H9 (cell line): ENCODE measurements at places on chromosomes 12 and 14.

DNA sequence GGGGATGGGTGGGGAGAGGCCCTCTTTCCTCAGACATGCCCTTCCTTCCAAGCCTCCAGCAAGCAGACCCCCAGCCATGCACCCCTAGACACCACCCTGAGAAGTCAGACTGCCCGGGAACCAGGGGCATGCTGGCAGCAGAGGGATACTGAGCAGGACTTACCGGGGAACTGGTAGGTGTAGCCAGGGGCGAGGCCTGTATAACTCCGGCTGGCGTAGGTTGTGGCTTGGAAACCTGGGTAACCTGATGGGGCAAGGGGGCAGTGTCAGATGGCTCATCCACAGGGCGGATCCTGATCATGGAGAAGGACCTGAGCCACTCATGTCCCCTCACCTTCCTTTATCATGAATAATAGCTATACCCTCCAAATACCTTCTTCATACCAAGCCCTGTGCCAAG lies 15.8 kb downstream of the MSI1 start:
- no peak for DNase-seq

DNA sequence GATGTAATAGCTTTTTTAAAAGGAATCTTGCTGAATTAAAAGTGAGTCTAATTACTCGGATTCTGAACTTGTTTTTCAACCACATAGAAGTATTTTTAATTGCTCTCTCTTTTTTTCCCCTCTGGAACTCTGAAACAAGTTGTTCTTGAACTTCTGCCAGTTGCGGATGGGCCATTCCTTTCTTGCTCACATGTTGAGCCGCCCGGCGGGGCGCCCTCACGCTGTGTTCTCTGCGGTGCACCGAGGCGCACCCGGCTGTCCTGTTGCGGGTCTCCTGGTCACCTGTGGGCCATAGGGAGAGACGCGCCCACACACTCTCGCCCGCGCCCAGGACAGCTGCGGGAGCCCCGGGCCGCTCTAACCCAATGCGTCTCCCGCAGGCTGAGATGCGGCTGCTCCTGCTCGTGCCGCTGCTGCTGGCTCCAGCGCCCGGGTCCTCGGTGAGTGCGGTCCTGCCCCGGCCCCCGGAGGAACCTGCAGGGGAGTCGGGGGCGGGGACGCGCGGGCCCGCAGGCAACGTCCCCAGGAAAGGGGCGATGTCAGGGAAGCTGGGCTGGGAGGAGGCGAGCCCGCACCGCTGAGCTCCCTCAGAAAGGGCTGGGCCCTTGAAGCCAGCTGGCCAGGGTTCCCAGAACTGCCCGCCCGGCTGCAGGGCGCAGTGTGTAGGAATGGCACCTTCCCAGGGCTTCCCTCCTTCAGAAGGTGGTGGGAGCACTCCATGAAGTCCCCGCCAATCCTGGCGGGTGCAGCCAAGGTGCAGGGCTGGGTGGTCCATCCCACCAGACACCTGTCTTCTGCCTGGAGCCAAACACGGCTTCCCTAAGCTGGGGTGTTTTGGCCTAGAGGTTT lies 2.3 kb downstream of the PAPLN start:
- peak; percentile 61 for DNase-seq

DNA sequence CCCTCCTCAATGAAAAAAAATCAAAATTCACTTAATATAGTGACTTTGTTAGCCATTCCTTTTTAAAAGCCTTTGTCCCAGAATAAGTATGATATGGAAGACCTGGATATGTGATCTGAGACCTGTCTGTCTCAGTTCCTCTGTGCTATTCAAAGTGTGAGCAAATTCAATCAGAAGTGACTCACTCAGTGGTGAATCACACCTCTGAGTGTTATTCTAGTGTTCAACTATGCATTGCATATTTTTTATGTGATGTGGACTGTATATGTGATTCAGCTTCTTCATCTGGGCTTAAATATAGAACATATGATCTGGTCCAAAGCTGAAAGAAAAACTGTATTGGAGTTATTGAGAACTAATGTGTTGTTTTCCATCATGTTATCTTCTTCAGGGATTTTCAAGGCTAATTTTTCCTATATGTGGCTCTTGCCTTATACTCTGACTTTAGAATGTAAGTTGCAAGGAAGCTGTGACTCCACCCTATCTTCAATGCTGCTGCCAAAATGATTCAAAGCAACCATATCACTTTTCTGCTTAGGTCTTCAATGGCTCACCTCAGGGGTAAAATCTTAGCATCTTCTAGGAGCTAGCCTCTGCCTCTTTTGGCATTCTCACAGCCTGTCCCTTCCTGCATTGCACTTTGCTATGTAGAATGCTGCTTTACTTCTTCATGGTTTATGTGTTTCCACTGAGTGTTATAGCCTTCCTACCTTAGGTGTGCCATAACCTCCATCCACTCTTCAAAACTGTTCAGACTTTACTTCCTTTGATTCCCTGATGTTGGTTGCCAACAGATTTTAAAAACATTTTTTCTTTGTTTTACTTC lies 169.8 kb downstream of the OTOGL start:
- no peak for DNase-seq

DNA sequence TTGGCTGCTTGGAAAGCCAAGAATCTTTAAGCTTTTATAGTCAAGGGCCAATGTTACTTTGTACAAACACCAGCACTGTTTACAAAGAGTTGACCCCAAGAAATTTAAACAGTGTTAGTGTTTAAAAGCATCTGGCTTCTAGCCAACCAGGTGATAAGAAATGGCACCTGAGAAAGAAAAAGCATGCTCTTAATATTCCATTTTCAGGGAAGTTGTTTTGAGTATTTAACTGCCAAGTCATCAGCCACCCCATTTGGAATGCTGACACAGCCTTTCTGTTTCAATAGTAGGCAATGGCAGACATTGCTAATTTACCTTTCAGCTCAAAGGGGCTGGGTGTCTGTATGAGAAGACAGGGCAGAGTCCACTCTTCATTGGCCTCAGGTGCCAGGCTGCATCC lies 3.7 kb upstream of the SLC35F4 start:
- no peak for DNase-seq

- peak; percentile 64 for DNase-seq
Measured at GRCh38 chr14:32934073-32934880, 4.4 kb upstream of the NPAS3 start.

GRCh38 chr12:17097674-17098073 lies 491.7 kb upstream of the LMO3 start:
- DNase-seq: no peak

- DNase-seq: peak; percentile 26
Measured at GRCh38 chr12:52924764-52925716, 20.2 kb upstream of the KRT8 start.

DNA sequence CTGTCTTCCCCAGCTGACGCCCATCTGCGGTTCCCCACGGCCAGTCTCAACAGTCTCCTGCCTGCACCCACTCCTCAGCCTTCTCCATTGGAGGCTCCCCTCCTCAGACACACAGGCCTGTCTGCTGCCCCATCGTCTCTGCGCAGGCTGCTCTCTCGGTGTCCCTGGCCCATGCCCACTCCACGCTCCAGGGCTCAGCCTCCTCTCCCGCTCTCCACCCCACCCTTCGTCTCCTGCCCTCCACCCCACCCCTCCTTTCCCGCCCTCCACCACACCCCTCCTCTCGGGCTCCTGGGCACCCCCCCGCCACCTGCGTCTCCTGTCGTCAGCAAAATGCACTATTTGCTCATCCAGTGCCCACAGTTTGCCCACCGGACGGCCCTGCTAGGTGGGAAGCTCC lies 119.6 kb upstream of the DIO3 start:
- no peak for DNase-seq

- DNase-seq: no peak
Measured at GRCh38 chr12:761256-761655, 8.9 kb downstream of the WNK1 start.

- no peak for DNase-seq
Measured at GRCh38 chr14:48289701-48290100, 614.3 kb upstream of the MDGA2 start.

GRCh38 chr12:57243521-57244311 lies 7.3 kb downstream of the STAC3 start:
- DNase-seq: peak; percentile 96

DNA sequence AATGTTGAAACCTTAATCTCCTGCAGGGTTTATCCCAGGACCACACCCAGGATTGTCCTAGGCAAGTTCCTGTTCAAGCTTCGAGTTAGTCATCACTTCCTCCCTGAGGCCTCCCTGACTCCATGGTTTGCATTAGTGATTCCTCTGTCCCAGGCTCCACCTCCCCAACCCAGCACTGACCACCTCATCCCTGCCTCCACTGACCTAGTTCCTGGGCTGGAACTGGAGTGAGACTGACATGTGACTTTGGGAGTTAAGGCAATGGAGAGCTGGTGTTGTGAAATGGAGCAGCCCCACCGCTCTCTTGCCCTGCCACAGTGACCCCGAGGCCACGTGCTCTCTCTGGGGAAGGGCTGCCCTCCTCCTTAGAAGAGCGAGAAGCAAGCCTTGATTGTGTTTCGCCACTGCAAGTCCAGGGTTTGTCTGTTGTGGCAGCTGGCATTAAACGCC lies 15.8 kb upstream of the DTX1 start:
- no peak for DNase-seq
